ENCODE measurements at places on chromosomes 16 and 17. TPM values are rescaled to one million over a fixed set of nuclear protein-coding genes. Genes with fewer than 3 reads are reported as not detected.

DNAI2 gene
- not detected for total RNA-seq

SLC2A4 gene
- total RNA-seq, result 6.1 TPM

LAT gene
- total RNA-seq, result 3.2 TPM

NATD1 gene
- total RNA-seq, result 18.6 TPM

KRTAP9-2 gene
- total RNA-seq, result 183 TPM

MYO15A gene
- 0.30 TPM for total RNA-seq

SLC16A11 gene
- 6.3 TPM for total RNA-seq

DNA sequence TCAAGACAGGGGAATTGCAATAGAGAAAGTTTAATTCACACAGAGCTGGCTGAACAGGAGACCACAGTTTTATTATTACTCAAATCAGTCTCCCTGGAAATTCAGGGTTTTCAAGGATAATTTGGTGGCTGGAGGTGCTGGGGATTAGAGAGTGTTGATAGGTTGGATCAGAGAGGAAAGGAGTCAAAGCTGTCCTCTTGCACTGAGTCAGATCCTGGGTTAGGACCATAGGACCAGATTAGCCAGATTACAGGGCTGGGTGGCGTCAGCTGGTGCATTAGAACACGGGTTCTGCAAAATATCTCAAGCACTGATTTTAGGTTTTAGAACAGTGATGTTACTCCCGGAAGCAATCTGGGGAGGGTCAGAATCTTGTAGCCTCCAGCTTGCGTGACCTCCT lies 1.8 kb upstream of the NSMCE1 start:
- DNase-seq, result no peak

GRCh38 chr17:6796887-6797490 lies 21.0 kb downstream of the FBXO39 start:
- no peak for DNase-seq

- no peak for DNase-seq
Measured at GRCh38 chr16:13390093-13390985, 488.9 kb downstream of the SHISA9 start.

DNA sequence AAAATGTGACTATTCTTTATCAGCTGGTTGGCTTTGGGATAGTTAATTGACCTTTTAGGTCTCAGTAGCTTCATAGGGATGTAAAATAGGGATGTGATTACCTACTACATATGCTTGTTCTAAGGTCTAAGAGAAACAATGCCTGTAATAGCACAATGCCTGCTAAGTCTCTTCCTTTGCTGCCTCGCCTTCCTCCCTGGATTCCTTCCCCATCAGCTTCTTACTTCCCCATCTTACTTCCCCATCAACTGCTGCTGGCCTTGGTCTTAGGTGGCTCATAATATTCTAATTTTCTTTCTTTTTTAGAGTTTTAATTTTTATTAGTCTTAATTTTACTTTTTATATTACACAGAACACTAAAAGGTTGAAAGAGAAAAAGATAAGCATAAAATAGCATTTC lies 59.2 kb upstream of the GOT2 start:
- no peak for DNase-seq

- DNase-seq, result no peak
Measured at GRCh38 chr17:9594065-9594464, 17.6 kb downstream of the CFAP52 start.

GRCh38 chr16:63289834-63290460 lies 1253.7 kb upstream of the CDH8 start:
- no peak for DNase-seq

DNA sequence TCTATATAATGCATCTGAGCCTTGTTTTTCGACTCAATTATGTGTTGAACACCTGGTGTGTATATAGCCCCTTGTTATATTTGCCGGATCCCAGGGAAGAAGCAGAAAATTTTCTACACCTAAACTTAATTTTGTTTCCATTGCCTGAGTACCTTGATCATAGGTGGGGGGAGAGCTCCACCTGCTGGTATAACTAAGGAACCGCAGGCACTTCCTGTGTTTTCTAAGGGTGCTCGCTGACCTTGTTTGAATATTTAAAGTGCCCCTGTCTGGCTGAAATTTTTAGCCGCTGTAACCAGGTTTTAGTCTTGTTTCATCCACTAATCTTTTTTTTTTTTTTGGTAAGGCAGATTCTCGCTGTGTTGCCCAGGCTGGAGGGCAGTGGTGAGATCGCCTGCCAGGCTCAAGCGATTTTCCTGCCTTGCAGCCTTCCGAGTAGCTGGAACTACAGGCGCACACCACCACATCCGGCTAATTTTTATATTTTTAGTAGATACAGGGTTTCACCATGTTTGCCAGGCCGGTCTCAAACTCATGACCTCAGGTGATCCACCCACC lies 6.5 kb upstream of the NUBP1 start:
- peak; percentile 86 for DNase-seq

DNA sequence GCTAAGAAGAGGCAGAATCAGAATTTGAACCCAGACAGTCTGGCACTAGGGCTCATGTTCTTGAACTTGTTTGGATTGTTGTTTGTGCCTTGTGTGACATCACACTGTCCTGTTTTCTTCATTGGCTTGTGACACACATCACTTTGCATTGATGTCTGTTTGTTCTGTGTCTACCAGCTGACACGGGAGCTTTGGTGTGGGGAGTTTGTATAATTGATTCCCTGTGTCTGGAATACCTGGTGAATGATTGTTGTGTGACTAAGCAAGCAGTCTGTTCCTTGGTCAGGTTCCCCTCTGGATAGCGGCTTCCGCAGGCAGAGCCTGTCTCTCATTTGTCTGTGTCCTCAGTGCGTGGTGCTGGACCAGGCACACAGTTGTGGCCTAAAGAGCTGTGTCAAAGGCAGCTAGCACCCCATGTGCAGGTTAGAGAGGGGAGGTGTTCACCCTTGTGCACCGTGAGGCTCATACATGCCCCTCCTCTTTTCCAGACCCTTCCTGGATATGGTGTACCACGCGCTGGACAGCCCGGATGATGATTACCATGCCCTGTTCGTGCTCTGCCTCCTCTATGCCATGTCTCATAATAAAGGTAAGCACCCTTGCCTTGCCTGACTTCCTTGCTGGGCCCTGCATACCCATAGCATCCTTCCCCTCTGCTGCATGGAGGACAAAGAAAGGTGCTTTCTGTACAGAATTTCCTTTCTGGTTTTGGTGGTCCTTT lies 80.1 kb downstream of the CLEC16A start:
- DNase-seq, result no peak

DNA sequence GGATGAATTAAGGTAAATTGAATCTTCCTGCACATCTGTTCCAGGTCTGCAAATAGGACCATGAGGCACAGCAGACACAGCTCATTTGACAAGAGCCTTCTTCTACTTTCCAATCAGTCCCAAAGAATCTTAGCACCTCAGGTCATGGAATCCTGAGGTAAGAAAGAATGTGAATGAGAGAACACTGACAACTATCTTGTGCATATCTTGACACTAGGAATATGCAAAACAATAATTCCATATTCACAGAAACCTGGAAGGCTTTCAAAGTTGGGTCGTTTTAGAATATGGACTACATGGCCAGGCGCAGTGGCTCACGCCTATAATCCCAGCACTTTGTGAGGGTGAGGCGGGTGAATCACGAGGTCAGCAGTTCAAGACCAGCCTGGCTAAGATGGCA lies 1009.4 kb upstream of the GOT2 start:
- no peak for DNase-seq

DNA sequence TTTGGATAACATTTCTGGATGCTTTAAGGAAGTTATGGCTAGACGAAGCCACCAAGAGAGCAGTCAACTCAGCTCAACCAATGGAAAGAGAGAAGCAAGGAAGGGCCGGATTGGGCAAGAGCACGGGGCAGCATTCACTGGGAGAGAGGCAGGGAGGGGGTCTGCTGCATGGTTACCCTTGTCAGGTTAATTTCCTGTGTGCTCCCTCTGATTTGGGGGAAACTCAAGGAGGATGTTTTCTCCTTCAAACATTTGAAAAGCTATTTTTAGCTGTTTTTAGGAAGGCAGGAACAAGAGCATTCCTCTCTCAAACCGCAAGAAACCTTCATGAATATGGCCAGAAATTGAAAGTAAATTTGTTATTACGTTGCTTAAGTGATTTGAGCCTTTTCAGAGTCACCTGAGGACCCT lies 118.5 kb upstream of the ZFHX3 start:
- DNase-seq, result no peak

- DNase-seq, result peak; percentile 89
Measured at GRCh38 chr16:4846503-4846900, 586 bp downstream of the GLYR1 start.

- DNase-seq, result no peak
Measured at GRCh38 chr17:44872131-44872768, 24.6 kb downstream of the HIGD1B start.

DNA sequence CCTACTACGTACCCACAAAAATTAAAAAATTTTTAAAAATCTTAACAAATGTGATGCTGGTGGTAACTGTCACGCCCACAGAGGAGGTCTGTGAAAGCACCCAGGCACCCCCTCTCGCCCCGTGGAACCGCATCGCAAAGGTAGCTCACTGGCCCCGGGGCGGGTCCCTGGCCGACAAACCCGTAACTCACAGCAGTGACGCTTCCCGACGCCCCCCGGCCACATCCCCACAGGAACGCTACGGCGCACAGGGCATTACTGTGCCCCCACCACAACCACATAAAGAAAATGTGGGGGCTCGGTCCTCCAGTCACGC lies 366 bp downstream of the ANKS3 start:
- no peak for DNase-seq

DNA sequence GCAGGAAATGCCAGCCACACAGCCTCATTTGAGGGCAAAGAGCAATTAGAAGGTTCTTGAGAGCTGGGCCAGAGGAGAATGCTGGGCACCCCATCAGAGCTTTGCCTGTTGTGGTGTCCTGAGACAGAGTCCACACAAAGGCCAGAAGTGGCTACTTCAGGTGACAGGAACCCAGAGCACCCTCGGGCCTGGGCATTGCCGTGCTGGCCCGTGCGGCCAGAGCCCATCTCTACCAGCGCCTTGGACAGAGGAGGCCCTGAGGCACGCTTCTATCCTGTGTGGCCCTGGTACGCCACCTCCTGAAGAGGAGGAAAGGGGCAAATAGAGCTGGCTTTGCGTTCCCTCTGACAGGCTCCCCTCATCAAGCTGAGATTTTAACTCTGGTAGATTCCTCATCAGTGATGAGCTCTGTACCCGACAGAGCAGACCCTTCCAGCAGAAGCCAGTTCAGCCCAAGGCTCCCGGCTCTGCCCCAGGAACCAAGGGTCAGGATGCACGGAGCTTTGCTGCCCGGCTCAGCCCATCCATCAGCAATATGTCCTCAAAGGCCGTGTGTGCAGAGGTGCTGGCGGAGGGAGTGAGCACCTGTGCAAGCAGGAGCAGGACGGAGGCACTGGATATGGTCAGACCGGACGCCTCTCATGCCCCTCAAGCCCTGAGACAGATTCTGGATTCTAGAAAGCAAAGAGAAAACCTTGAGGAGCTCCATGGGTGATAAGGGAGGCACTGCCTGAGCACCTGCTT lies 3.4 kb upstream of the RASD1 start:
- no peak for DNase-seq

GRCh38 chr17:29294580-29294900 lies 592 bp upstream of the NUFIP2 start:
- no peak for DNase-seq

- no peak for DNase-seq
Measured at GRCh38 chr17:32268734-32269288, 3.2 kb downstream of the RHBDL3 start.

- DNase-seq, result no peak
Measured at GRCh38 chr17:78316115-78316866, 43.6 kb downstream of the SOCS3 start.

DNA sequence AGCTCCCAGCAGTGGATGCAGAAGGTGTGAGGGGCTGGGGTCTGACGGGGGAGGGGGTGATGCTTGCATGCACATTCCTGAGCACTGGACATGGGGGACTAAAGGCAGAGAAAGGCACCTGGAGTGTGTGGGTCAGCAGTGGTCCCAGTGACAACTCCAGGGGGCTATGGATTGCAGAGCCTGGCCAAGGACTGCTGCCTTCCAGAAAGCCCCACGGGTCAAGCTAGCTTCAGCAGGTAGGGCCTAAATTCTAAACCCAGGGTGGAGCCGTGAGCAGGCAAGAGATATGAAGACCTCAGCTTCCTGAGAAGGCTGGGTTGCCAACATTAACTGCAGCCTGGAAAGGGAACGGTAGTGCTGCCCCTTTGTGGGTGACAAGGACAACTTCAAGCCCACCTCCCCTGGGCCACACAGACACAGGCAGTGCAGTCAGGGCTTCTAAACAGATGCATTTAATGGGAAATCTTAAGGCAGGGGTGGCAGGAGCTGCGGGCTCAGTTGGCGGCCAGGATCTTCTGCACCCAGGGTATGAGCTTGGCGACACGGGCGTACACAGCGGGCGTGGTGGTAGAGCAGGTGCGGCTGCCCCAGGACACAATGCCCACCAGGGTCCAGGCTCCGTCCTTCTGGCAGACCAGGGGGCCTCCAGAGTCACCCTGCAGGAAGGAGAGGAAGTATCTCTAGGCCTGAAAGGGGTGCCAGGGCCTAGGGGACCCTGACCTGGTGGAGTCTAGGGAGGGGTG lies 3.1 kb downstream of the CTRB2 start:
- no peak for DNase-seq

DNA sequence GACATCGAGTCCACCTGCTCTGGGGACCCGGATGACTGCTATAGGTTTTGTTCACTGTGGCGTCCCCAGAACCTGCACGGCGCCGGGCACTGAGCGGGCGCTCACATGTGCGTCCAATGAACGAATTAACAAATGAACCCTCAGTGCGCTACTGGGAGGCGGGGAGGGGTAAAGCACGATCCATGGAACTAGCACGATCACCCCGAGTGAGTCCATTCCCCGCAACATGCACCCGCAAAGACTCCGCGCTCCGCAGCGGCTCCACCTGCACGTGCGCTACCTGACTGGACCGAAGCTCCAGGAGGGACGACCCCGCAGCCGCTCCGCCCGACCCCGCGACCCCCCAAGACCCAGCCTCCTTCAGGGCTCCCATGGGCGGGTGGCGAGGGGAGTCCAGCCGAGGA lies 491 bp downstream of the TRAP1 start:
- no peak for DNase-seq

DNA sequence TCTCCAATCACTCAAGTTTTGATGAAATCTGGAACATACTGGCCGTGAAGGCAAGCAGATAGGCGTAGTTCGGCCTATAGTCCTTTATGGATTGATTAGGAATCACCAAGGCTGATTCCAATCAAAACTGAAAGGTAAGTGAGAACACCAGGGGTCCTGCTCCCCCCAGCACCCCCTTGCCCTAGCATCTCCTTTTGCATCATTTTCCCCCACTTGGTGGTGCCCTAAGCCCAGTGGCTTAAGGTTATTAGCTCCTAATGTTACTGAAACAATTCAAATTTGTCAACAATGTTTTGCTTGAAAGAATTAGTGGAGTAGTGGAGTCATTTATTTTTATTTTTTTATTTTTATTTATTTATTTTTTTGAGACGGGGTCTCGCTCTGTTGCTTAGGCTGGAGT lies 4.9 kb downstream of the SLFN14 start:
- DNase-seq, result no peak
